ENCODE measurements at places on chromosomes 2 and 18.

DNA sequence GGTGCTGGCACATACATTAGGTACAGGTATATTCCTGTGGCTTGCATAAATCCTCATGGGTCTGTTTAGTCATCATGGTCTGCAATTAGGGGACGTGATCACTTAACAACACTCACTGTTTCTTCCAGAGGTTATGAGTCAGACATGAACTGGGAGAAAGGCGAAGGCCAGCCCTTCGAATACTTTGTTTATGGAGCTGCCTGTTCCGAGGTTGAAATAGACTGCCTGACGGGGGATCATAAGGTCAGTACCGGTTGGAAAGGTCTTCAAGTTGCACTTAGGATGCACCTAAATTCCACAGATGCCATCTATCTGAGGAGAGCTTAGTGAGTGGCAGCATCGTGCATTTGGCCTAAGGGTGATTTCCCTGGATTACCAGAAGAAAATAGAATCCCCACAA lies 76.9 kb downstream of the AOX1 start:
- peak; percentile 50 for DNase-seq

- no peak for DNase-seq
Measured at GRCh38 chr2:225008179-225008856, 34.0 kb downstream of the DOCK10 start.

DNA sequence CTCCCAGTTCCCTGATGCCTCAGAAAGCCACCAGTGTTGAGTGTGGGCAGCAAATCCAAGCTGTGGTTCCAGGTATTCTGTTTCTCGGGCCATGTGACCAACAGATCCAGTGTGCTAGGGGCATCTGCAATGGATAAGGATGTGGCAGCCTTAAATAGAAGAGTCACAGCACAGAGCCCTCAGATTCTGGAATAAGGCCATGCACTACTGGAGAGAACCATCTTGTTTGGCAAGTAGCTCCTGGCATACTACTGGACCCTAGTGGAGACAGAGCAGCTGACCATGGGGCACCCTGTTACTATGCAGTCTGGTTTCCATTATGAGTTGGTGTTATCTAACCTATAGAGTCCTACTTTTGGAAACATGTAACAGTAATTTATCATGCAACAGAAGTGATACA lies 53.3 kb upstream of the ZBTB7C start:
- DNase-seq: no peak

- no peak for DNase-seq
Measured at GRCh38 chr2:223944166-223944702, 901 bp downstream of the WDFY1 start.

- DNase-seq: no peak
Measured at GRCh38 chr2:16691261-16691660, 25.6 kb upstream of the CYRIA start.

DNA sequence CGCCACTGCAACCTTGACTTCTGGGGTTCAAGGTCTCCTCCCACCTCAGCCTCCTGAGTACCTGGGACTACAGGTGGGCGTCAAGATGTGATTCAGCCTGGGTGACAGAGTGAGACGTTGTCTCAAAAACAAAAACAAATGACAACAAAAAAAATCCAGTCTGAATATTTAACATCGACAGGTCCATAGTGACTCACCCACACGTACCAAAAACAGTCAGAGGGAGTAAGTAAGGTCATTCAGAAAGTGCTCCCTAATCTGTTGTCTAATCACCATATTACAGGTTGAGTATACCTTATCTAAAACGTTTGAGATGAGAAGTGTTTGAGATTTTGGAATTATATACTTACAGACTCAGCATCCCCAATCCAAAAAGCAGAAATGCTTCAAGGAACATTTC lies 24.4 kb downstream of the SAP130 start:
- DNase-seq: no peak

- no peak for DNase-seq
Measured at GRCh38 chr2:73930386-73930785, 3.7 kb downstream of the DGUOK start.

DNA sequence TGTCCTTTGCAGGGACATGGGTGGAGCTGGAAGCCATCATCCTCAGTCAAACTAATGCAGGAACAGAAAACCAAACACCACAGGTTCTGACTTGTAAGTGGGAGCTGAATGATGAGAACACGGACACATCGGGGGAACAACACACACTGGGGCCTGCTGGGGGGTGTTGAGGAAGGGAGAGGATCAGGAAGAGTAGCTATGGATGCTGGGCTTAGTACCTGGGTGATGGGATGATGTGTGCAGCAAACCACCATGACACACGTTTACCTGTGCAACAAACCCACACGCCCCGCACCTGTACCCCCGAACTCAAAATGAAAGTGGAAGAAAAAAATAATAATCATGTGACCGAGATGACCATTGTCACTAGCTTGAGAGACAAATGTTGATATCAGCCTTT lies 114.7 kb downstream of the NDUFA10 start:
- no peak for DNase-seq

DNA sequence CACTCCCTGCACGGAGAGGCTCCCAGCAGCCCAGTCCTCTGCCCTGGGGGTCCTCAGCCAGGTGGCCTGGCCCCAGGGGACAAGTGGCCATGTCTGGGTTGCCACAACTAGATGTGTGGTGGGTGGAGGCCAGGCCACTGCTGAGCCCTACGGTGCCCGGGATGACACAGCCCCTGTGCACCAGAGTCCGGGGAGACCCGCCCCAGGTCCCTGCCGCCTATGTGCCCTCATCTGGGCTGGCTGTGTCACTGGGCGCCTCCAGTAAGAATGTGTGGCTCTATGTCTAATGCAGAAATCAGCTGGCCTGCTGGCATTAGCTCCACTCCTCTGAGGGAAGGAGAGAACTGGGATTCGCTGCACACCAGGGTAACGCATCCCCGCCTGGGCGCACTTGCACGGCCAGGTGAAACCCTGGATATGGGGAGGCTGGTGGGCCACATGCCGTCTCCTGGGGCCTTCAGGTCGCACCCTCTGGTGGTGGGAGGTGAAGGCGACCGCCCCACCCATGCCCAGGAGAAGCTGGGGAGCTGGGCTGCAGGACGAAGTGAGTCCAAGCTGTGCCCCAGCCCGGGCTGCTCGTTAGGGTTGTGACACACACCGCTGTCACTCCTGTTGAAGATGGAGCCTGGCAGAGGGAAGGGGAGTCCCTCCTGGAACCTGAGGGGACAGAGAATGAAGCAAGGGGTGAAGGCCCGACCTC lies 136.1 kb downstream of the PTGR3 start:
- DNase-seq: no peak

DNA sequence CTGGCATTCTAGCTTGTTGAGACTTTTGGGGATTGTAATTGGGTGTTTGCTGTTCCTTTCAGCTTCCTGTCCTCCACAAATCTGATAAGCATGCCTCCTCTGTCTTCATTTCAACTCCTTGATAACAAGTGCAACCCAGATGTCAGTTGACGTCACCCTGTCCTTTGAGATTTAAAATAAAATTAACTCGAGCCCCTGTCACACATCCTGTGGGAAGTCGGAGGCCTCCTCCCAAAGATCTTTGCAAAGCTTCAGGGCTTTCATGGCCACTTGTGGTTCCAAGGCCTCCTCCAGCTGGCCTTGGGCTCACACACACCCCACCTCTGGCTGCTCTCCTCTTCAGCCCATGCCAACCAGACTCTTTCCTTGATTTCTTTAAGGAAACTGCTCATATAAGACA lies 69.9 kb upstream of the ITGA6 start:
- DNase-seq: no peak

Measured in fibroblast of upper back skin (primary cell).